ENCODE measurements at places on chromosomes 5 and 9.

DNA sequence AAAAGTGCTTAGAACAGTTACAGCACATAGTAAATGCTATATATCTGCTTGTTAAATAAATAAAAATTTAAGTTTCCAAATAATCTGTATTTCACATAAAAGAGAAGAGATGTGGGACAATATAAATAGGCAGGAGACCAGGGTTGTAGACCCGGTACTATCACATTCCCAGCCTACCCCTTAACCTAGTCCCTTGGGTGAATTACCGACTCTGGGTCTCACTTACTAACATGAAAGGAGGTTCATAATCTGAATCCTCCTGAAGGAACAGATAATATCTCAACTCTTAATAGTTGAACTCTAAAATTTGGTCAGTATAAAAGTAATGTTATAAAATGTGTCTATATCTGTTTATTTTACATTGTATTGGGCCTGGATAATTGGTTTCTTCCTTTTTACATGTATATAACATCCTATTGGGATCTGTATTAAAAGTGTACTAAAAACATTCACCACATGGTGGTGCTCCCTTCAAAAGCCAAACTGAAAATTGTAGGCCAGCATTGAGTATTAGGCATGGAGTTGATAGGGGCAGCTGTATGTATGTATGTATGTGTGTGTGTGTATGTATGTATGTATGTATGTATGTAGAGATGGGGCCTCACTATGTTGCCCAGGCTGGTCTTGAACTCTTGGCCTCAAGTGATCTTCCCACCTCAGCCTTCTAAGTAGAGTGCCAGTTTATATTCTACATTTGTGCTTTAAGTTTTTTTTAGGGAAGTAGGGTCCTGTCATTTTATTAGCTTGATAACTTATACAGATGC lies 64.2 kb upstream of the ABL1 start:
- DNase-seq: peak; percentile 81

DNA sequence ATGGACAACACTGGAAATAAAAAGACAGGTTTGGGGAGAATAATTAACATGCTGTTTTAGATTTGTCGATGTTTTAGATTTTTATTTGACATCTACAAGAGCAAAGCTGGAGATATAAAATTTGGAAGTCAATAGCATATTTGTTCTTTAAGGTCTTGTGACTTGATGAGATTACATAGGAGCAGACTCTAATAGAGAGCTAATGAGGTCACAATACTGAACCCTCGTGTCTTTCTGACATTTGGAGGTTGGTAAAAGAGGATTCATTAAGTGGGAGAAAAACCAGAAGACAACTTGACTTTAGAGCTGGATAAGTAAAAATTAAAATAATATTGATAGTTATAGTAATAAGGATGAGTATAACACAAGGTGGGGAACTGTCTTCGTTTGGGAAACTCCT lies 322.7 kb upstream of the SEMA6A start:
- no peak for DNase-seq

DNA sequence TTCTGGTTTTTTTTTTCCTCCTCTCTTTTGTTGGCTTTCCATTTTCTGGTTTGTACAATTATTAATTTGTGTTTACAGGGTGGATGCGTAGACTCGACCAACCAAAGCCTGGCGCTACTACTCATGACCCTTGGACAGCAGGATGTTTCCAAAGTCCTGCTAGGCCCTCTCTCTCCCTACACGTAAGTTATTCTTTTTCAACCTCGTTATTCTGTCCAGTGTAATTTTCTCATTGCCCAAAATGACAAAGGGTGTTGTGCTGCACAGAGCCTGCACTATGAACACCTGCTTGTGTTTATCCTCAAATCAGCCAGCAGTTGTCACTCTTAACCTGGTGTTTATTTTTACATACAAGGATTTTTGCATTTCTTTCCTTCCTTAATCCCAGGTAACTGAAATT lies 56.6 kb downstream of the RCL1 start:
- DNase-seq: no peak

GRCh38 chr5:1494780-1495524 lies 28.8 kb downstream of the LPCAT1 start:
- peak; percentile 68 for DNase-seq
